MCF 10A (cell line): ENCODE measurements at places on chromosomes 2 and 18. TPM values are rescaled to one million over a fixed set of nuclear protein-coding genes. Genes with fewer than 3 reads are reported as not detected.

Gene ZC3H6
- 16.9 and 18.6 TPM in 2 replicates for total RNA-seq

Gene SERPINB11
- not detected in 2 replicates for total RNA-seq

Gene MOB1A
- 92.6 and 97.5 TPM in 2 replicates for total RNA-seq

Gene OSR1
- total RNA-seq: 0.61 and 1.3 TPM in 2 replicates

Gene ICOS
- total RNA-seq: not detected in 2 replicates

Gene ARHGAP25
- total RNA-seq: 0.93 TPM in 2 replicates

Gene FAM117B
- total RNA-seq: 2.4 and 2.5 TPM in 2 replicates

Gene TXNDC2
- total RNA-seq: not detected in 2 replicates

Gene TMEM131
- 42.2 and 42.8 TPM in 2 replicates for total RNA-seq

Gene ALPP
- 0.35 and 0.64 TPM in 2 replicates for total RNA-seq

Gene FZD7
- 1.1 and 1.8 TPM in 2 replicates for total RNA-seq

Gene AKAIN1
- not detected in 2 replicates for total RNA-seq

Gene POTEJ
- total RNA-seq: not detected in 2 replicates
